SHP77 (cell line): ENCODE measurements at places on chromosomes 16 and 17.

DNA sequence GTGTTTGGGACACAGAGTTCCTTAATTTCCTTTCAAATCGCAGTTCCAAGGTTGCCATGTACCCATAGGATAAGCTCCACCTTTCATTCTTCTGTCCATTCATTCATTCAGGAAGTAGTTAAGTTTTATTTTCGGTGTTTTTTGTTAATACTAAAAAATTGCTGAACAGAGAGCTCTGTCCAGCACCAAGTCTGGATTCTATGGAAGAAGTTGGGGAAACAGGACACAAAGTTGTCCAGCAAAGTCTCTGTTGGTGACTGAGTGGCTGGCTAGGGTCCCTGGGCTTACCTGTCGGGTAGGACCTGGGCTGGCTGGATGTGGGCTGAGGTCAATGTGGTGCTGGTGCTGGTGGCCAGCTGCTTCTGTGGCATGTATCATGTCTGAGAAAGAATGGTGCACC is 17.6 kb upstream of the CCL2 start:
- DNase-seq: no peak

- DNase-seq: peak; percentile 66
Observed at GRCh38 chr17:7355053-7355452, at the start of gene TMEM95. TSS of gene TMEM95 (plus strand) at chr17:7355156. CDS start at chr17:7355205, 49 bp downstream.

- DNase-seq: no peak
Observed at GRCh38 chr17:40873255-40873654, 6.2 kb upstream of the KRT12 start.

- no peak for DNase-seq
Observed at GRCh38 chr17:13384626-13385025, 217.1 kb downstream of the HS3ST3A1 start.

DNA sequence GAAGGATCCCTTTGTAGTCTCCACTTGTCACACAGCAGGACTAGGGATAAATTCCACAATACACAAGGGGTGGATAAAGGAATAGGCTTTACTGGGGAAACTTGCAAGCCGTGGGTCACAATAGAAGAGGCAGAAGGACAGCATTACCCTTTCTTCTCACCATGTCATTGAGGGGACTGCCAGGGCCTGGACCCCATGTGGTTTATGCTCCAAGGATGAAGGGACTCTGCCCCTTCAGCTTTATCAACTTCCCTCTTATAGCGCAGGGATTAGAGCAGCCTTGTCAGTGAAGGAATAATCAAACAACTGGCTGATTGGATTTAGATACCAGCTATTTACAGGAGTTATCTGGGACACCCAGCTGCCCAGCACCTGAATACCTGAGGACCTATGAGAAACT is 89.8 kb downstream of the HS3ST2 start:
- DNase-seq: no peak

DNA sequence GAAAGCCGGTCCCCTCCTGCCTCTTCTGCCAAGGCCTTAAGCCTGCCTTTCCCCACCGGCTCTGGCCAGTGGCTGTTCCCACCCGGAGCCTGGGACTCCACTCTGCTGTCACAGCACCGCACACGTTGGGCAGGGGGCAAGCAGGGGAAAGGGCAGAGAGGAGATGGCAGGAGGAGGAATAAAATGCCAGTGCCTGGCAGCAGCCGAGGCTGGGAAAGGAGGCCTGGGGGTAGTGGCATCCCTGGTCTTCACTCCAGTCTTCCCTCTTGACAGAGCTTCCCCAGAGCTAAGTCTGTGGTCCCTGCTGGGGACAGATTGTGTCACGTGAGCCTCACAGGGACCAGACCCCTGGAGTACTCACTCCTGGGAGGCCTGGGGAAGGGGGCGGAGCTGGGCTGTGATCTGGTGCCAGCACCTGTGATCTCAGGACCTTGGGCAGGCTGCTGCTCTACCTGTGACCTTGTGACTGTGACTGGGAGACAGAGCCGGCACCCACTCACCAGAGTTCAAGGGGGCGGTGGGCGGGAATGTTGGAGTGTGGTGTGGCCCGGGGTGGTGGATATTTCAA is 97.2 kb upstream of the GSE1 start:
- no peak for DNase-seq

DNA sequence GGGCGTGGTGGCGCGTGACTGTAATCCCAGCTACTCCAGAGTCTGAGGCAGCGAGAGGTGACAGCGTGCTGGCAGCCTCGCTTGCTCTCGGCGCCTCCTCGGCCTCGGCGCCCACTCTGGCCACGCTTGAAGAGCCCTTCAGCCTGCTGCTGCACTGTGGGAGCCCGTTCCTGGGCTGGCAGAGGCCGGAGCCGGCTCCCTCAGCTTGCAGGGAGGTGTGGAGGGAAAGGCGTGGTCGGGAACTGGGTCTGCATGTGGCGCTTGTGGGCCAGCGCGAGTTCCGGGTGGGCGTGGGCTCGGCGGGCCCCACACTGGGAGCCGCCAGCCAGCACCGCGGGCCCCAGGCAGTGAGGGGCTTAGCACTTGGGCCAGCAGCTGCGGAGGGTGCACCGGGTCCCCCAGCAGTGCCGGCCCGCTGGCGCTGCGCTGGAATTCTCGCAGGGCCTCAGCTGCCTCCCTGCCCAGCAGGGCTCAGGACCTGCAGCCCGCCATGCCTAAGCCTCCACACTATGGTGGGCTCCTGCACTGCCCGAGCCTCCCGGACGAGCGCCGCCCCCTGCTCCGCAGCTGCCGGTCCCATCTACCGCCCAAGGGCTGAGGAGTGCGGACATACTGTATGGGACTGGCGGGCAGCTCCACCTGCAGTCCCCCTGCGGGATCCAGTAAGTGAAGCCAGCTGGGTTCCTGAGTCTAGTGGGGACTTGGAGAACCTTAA is 1093.3 kb upstream of the CDH8 start:
- no peak for DNase-seq

DNA sequence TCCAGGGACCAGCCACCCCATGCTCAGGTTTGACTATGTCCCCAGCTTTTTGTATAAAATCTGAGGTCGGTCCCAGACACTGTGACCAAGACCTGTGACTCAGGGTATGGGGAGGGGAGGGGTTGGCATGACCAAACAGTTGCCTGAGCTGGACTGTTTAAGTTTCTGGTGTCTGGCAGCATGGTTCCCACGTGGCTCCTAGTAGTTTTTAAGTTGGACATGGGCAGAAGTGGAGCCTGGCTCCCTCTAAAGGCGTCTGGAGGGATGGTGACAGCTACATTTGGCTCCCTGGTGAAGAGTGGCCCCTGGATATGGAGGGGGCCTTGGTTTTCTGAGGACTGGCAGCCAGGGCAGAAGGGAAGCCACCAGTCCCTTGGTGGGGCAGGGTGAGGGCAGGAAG is 7.9 kb downstream of the SMCR8 start:
- no peak for DNase-seq

GRCh38 chr17:79811011-79811867 is 14.4 kb upstream of the CBX8 start:
- peak; percentile 83 for DNase-seq

GRCh38 chr16:68884401-68884800 is 41.1 kb downstream of the TANGO6 start:
- no peak for DNase-seq

DNA sequence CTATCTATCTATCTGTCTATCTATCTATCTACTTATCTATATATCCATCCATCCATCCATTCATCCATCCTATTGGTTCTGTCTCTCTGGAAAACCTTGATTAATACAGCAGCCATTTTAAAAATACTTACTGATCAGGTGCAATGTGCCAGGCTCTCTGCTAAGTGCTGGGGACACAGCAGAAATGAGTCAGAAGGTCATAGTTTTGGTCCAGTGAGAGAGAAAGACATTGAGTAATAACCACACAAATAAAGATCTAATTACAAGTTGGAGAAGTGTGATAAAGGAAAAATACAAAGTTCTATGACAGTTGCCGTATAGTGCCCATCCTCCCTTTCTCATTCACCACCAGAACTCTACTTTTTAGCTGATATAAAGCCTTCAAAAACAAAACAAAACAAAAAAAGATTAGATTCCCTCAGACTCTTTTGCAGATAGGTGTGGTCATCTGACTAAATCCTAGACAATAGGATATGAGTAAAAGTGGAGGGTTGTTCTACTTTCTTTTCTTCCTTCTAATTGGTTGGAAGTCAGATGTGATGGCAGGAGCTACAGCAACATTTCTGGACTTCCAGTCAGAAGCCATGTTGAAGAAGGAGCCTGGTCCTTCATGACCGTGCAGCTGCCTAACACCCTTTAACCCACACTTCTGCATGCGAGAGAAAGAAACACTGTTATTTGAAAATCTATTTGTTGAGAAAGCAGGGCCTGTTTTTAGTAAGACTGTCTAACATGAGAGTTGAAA is 72.0 kb upstream of the TOX3 start:
- no peak for DNase-seq

DNA sequence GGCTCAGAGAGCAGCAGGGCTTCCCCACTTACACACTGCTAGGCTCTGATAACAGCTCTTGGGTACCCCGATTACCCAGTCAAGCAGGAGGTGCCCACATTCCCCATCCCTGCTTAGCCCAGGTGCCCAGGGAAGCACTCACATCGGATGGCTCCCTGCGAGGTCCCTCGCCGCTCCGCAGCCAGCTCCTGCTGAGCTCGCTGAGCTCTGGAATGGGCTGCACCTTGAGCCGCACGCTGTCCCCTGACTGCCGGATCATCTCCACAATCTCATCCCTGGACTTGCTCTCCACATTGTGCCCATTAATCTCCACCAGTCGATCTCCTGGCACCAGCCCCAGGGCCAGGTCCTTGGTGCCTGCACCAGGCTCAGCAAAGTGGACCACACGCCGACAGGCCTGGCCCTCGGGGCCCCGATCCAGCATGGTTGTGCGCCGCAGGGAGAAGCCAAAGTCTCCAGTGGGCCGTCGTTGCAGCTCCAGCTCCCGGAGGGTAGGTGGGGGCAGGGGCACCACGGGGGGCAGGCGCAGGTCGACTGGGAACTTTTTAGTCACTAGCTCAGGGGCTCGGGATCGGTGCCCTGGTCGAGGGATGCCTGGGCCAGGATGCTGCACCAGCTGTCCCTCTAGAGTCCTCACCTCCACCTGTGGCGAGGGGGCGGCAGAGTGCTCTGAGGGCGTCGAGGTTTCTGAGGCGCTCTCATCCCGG is 14.2 kb downstream of the MYO18A start:
- no peak for DNase-seq

DNA sequence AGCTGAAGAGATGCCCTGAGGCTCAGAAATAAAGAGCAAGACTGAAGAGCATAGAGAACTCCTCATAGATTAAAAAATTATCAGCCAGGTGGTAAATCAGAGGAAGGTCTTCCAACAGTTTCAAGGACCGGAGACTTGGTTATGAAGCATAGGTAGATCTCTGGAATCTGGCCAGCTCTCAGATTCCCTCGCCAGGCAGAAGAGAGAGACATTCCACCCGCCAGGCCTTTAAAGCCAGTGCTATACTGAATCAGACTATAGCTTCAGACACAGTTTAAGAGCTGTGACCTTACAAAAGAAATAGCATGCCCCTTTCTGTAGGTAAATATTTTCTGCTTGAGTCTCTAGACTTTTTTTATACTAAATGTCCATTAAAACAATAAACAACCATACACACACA is 70.3 kb downstream of the NFATC3 start:
- DNase-seq: no peak

DNA sequence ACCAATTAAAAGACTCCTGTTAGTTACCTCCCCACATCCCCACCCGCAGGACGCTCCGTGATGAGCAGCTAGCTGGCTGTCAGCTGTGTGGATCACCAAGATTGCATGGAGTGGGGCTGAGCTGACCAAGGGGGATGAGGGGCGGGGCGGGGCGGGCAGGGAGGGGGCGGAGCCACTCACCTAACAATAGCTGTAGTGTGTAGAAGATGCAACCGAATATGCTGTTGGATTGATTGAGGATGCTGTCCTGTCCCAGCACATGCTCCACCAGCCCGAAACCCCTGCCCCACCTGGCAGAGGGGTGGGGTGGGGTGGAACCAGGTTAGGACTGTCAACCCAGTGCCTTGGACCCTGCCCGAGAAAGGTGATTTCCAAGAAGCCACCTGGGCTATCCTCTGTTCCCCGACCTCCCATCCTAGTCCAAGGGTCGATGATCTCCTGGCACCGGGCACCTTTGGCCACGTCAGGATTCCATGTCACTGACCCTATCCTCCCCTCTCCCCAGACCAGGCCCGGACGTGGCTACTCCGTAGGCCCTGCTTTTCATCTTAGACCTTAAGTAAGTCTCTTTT is 1.4 kb downstream of the VKORC1 start:
- peak; percentile 36 for DNase-seq

GRCh38 chr16:82523815-82524214 is 103.0 kb upstream of the CDH13 start:
- DNase-seq: no peak

GRCh38 chr16:8528471-8528870 is 61.8 kb downstream of the TMEM114 start:
- DNase-seq: no peak
